Right kidney (tissue), 9 donors: ENCODE measurements at places on chromosomes 12 and 14.

DNA sequence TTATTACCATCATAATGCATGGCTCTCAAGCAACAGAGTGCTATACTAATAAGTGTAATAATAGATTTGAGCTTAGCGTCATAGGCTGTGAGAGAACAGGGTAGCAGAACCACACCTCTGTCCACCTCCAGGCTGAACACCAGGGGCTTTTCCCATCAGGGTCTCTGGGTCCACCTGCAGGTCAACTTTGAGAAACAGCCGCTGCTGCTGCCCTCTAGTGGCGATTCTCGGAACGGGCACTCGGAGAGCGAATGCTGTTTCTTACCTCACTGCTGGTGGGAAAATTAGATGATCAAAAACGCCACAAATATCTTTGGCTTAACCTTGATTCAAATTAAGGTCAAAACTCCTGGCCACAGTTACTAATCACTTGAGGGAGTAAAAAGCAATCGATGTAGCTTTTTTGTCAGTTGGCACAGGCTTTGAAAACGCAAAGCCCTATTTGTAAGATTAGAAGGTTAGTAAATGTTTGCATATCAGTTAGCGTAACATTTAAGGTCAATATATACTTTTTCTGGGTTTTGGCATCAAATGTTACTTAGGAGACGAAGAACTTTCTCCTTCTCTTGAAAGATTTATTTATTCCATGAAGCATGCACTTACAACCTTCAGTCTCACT, 127.9 kb upstream of the TMEM132D start:
- no peak for DNase-seq

DNA sequence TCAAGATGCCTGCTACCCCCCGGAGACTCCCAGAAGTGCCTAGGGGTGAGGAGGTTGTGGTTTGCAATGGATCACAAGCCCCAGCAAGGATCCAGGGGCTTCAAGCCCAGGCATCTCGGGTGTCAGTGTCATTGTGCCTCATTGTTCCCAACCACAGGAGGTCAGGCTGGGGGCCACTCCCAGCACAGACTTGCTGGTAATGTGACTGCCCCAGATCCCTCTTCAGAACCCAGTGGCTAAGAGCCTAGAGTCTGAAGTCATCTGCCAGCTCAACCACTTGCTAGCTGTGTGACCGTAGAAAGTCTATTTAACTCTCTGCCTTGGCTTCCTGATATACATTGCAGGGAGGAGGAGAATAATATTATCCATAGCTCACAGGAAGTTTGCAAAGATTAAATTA, 7.7 kb upstream of the ASB2 start:
- no peak for DNase-seq

DNA sequence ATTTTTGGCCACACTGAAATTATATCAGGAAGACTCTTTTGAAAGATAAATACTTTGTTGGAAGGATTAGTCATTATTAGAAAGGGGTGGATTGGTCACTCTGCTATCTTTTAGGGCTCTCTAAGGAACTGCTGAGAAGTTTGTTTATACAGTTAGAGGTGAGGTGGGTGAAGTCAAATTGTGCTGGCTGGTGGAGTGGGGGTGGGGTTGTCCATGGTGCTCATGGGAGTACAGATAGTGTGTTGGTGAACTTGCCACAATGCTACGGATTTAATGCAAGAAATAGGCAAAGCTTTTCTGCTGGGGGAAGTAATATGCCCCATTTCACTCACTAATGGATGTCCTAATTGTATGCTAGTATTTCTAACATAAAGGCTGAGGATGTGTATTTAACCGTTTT, 35.8 kb downstream of the SUSD6 start:
- DNase-seq = no peak

- DNase-seq = peak; percentile 25
These were observed 160.9 kb downstream of the SPTSSA start for GRCh38 chr14:34300882-34301734.

GRCh38 chr12:70002097-70002911, 177.3 kb downstream of the MYRFL start:
- no peak for DNase-seq

- no peak for DNase-seq
These were observed 10.6 kb downstream of the TMED10 start for GRCh38 chr14:75165586-75166391.
